ENCODE measurements at places on chromosomes 12 and 14.

- no peak for DNase-seq
Measured at GRCh38 chr14:95685978-95686922, at the start of gene TCL1B. TCL1B (plus strand) TSS chr14:95686426; CDS start chr14:95686468, 42 bp downstream.

DNA sequence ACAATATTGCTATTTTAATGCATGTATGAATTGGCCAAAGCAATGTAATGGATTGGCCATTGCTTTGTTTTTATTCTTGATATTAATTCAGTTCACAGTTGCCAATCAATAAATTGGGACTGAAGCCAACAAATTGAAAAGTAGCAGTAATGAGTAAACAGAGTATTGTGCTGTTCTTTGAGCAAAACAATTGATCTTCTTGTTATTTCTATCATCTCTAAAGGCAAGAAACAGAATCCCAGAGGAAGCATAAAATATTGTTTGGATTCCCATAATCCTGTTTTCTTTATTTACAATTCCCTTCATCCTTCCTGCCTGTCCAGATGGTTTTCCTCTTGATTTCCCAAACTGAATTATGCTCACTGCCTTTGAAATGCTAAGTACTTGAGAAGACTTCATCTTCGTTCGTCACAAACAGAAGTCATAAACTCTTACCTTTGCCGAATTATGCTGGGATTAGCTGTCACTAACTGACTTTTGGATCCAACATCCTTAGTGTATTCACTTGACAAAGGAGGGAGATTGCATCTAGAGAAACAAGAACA lies 85.9 kb downstream of the ST8SIA1 start:
- DNase-seq, result no peak

- no peak for DNase-seq
Measured at GRCh38 chr12:41653386-41654326, 465.5 kb downstream of the PDZRN4 start.

DNA sequence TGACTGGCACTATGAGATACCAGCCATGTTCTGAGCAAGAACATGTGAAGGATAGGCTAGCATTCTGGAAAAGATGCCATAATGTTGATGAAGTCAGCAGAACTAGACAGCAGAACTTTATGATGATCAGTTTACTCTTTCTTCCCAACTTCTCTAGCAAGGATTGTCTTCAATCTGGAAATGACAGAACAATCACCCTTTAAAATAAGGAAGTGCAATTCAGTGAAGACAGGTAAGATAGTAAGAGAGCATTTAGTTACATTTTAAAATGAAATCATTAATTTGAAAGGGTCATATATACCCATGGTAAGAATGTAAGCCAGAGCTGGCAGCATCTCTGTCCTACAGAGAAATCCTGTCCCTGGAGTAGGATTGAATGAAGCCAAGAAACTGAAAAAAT lies 66.0 kb upstream of the C12orf71 start:
- DNase-seq, result no peak

GRCh38 chr12:57902478-57902969 lies 38.8 kb upstream of the ATP23 start:
- DNase-seq, result peak; percentile 44

DNA sequence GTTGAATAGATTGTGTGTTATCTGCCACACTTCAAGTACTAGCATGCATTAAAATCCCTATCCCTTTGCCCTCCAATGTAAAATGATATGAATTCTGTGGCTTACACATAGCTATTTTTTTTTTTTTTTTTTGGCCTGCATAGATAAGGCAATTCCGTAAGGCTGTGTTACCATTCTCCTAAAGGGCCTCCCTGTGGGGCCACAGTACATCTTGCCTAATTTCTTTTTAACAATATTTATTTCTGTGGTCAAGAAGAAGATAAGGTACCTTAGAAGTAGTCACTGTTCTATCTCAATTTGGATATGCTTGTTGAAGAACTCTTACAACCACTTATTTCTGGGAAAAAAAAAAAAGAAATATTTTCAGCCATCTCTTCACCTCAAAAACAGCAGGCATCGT lies 19.8 kb downstream of the FLRT2 start:
- DNase-seq, result no peak

DNA sequence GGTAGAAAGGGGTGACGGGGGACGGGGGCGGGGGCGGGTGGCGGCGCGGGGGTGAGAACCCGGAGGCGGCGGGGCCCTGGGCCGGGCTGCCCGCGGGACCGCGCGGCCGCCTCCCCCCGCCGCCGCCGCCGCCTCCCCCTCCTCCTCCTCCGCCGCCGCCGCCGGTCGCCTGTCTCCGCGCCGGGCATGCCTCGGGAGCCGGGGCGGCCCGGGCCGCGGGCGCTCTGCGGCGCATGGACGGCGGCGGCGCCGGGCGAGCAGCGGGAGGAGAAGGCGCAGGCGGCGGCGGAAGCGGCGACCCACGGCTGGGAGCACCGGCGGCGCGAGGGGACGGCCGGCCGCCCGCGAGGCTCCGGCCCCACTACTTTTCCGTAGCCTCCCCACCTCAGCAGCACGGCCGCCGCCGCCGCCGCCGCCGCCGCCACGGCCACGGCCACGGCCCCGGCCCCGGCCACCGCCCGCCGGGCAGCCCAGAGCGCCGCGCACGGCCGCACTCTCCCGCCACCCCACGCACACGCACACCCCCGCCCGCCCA lies at the start of gene NPAS3:
NPAS3 (plus strand) TSS at position 161 of the 535 bp plus-strand sequence.
- peak; percentile 12 for DNase-seq

GRCh38 chr12:122265886-122266229 lies 436 bp downstream of the VPS33A start:
- peak; percentile 47 for DNase-seq

DNA sequence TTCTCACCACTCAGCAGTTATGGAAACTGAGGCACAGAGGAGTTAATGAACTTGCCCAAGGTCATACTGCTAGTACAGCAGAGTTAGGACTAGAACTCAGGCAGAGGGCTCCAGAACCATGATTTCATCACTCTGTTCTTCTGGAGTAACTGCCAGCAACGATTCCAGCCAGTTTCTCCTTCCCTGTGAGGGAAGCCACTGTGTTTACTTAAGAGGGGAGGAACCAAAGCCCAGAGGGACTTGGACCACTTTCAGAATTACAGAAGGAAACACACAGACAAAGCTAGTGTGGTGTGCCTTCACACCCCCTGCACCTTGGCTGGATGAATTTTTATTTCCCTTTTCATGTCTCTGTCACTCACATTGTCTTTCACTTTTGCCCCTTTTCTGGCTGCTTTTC lies 398.2 kb downstream of the DPF3 start:
- peak; percentile 42 for DNase-seq

DNA sequence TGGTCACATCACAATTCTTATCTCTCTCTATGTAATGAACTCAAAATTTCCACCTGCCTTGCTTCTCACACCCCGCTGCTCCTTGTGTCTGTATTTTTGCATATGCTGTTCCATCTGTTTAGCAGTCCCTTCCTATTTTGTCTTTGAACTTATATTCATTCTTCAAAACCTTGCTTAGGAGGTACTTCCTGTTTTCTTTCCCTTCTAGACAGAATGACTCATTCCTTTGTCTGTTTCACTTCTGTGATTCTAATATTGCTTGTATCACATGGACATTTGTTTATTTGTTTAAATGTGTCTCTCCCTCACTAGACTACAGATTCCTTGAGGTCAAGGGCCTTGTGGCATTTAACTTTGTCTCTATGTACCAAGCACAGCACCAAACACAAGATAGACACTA lies 424.2 kb downstream of the ETNK1 start:
- DNase-seq, result peak; percentile 15

- peak; percentile 81 for DNase-seq
Measured at GRCh38 chr12:46702581-46703344, 123.0 kb downstream of the SLC38A4 start.

GRCh38 chr14:54829486-54830224 lies 73.0 kb downstream of the GCH1 start:
- DNase-seq, result no peak

DNA sequence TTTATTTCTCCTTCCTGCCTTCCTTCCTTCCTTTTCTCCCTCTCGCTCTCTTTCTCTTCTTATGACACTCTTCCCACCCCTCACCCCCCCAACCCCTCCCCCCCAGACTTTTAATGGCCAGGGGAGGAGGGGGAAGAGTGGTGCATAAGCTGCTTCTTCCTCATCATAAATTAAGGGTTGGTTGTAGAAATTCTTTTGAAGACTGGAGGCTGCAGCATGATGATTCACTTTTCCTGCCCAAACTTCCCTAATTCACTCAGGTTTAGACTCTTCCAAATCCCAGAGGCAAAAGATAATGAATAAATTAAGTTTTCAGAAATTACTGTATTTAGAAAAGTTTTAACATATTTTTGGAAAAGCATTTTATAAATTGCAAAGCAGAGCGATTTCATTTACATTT lies 58.2 kb downstream of the GRIP1 start:
- no peak for DNase-seq

DNA sequence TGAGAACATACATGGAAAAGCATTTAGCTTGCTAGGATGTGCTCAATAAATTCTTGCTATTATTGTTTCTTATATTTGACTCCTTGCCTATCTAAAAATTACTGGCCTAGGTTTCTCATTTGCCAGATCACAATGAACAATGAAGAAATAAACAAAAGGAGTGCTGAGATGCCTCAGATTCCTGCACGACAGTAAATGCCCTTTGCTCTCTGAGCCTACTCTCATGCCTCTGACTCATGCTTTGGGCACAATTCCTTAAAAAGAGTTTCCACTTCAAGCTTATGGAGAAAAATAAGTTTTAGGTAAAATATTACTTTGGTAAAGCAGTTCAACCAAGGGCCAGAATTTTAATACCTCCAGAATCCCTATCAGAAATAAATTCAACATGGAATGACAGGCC lies 30.9 kb downstream of the GRIN2B start:
- DNase-seq, result peak; percentile 19

- no peak for DNase-seq
Measured at GRCh38 chr14:33019346-33019745, 80.7 kb downstream of the NPAS3 start.

- DNase-seq, result no peak
Measured at GRCh38 chr12:22190-22529, 44.4 kb upstream of the IQSEC3 start.

DNA sequence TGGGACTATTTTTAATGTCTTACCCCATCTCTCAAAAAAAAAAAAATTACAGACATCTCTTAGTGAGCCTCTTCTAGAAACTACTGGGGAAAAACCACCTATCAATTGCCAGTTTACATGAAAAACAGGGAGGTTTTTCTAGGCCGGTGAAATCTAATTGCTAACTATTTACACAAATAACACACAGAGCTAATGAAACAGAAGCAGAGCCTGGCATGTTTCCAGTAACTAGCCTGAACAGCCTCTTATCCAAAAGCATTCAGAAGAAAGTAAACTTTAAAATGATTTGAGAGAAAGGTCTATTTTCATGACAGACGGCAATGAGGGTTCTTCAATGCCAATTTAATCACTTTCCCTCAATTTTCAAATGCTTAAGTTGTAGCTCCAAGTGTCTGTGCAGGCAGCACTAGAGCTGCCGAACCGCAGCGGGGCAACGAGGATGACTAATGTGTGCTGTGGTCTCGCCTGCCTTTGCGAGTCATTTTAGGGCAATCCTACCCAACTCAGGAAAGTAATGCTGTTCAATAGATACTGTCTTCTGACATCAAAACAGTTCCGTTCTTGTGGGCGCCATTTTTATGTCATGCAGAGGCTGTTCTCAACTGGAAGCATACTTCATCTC lies 84.6 kb downstream of the SETD3 start:
- peak; percentile 66 for DNase-seq

DNA sequence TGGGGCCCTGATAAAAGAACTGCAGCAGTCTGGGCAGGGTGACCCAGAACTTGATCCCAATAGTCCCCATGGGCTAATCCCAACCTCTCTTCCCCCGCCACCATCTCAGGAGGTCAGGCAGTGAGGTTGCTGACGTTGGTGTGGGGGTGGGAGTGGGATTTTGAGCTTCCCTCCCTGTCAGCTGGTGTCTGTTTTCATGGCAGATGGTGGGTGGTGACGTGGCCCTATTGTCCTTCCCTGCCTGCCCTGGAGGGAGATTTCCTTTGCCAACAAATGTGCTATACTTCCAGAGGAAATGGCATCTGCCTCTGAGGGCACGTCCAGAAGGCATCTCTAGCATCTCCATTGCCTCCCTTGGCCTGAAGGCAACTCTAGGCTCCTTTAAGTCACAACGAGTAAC lies 37.7 kb downstream of the NEUROD4 start:
- DNase-seq, result no peak

DNA sequence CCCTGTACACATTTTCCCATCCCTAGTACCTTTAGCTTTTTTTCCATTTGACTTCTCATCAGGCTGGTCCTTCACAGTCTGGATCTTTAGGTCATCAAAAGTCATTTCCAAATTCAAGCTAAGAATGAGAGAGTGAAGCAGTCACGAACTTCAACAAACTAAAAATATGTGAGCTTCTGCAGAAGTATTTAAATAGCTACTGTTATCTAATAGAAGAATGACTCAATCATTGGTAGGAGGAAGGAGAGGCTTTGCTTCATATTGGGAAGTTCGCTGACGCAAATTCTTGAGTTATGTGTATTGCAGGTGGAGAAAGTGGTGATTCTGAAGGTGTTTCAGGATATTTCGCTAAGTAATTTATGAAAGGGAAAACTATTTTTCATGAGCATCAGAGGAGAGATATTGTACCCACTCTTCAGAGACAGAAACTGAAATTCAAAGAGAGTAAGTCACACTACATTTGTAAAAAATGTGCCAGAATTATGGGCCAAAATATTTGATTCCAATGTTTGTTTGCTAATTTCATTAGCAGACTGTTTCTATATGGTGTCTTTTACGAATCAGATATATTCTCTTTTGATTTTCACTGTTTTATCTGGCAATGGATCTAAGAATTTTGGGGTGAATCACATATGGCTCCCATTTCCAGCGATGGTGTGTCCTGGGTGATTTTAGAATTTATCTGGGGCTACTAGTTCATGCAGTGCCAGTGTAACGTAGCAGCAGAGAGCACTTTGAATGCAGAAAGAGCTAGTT lies at the start of gene OLR1:
OLR1 (minus strand) TSS at position 160 of the 756 bp plus-strand sequence; CDS start at position 105, 55 bp downstream.
- DNase-seq, result peak; percentile 70

- DNase-seq, result no peak
Measured at GRCh38 chr12:26112232-26112631, 12.6 kb downstream of the BHLHE41 start.

DNA sequence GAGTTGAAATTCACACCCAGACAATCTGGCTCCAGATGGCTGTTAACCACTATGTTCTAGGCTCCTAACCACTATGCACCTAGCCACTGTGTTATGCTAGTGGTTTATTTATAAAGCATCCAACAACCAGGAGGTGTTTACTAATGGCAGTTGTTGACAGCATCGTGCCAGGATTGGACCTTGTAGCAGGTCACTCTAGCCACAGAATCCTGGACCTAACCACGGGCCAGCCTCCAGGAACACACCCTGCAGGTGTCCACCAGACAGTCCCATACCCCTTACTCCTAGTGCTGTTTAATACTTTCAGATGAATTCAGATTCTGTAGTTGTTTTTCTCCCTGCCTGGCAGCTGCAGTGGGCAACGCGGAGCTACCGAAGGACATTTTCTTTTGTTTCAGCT lies 109.4 kb upstream of the MYL2 start:
- no peak for DNase-seq

GRCh38 chr14:31166271-31166561 lies 41.4 kb downstream of the HECTD1 start:
- DNase-seq, result no peak

- no peak for DNase-seq
Measured at GRCh38 chr14:35992816-35993683, 166.9 kb downstream of the BRMS1L start.

GRCh38 chr12:101564912-101565311 lies 29.9 kb upstream of the MYBPC1 start:
- DNase-seq, result peak; percentile 3

- no peak for DNase-seq
Measured at GRCh38 chr14:33016613-33017012, 77.9 kb downstream of the NPAS3 start.

GRCh38 chr12:39723831-39724230 lies 104.2 kb upstream of the ABCD2 start:
- DNase-seq, result peak; percentile 19
